ENCODE measurements at places on chromosomes 5 and 9. TPM values are rescaled to one million over a fixed set of nuclear protein-coding genes. Genes with fewer than 3 reads are reported as not detected.

SLC36A3 gene
- not detected for total RNA-seq

GRCh38 chr5:181255836-181256578 is 4.9 kb downstream of the TRIM52 start:
- DNase-seq, result no peak

ANKRD20A1 gene
- 0.58 TPM for total RNA-seq

GRCh38 chr5:76821136-76821535 is 2.3 kb downstream of the F2RL1 start:
- no peak for DNase-seq

DNA sequence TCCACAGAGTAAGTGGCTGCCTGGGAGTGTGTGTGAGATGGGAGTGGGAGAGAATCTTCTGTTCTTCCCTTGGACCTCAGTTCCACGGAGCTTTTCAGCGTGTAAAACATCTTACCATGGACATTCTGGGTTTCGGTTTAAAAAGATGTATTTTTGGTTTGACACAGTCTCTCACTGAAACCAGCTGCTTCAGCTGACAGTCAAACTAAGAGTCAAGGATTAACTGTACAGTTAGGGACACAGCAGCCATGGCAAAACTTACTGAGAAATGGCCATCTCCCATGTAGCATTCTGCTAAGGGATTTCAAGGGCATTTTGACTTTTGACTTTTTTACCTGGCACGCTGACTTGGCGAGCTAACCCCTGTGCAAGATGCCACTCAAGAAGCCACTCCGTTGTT is 93.8 kb upstream of the IL12B start:
- no peak for DNase-seq

CAMSAP1 gene
- total RNA-seq, result 37.7 TPM

DNA sequence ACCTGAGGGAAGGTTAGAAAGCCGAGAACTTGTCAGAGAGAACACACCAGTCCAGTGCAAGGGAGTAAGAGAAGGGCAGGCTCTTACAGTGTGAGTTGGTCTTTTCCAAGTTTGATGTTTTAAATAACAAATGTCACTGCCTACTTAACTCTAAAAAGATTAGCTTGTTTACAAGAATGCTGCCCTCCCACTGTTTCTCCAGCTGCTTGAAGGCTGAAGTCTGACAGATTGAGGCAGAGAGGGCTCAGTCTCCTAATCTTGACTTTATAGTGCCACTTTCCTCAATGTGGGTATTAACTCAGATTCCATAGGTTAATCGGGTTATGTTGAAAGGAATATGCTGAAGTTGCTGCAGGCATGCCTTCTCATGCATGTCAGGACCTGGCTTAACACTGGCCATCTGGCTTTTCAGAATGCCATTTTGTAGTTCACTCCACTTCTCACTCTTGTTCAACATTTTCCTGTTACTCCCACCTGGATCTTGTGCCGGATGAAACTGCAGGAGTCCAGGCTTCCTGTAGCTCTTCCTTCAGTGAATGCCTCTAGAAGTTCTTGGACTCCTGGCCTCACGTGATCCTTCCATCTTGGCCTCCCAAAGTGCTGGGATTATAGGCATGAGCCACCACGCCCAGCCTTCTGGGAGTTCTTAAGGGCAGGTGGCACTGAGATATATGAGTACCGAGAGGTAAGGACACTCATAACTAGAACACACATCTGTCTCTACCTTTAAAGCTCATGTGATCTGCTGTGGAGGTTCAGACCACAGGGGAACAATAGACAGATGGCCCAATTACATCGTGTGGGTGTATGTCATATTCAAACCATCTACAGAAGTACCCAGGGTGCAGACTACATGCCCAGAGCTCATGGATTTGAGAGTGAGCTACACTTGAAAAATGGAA is 249.7 kb downstream of the ARHGAP26 start:
- DNase-seq, result no peak

PHF2 gene
- 22.9 TPM for total RNA-seq

- no peak for DNase-seq
Measured at GRCh38 chr9:23784962-23785361, 41.1 kb downstream of the ELAVL2 start.

SV2C gene
- total RNA-seq, result not detected

SLC6A7 gene
- not detected for total RNA-seq

PHF24 gene
- total RNA-seq, result 0.06 TPM

GRCh38 chr5:125054146-125054545 is 307.7 kb upstream of the ZNF608 start:
- DNase-seq, result no peak

TRPM6 gene
- total RNA-seq, result 0.19 TPM

DNA sequence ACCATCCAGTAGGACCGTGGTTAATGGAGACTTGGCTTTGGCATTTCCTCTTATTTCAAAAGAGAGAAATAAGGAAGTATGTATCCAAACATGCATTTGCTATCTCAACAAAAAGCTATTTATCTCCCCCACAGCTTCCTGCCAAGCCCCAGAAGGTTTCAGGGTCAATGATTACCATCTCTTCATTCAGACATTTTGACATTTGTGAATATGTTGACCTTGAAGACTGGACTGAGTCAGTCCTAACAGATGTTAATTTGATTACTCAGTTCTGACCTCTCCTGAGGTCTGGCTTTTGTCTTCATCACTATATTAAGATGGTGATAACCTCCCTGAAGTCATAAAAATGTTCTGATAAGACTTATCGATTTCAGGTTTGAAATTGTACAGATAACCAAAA is 479.4 kb downstream of the AGTPBP1 start:
- DNase-seq, result no peak

GRCh38 chr5:57683036-57683630 is 200.5 kb upstream of the ACTBL2 start:
- DNase-seq, result no peak

- DNase-seq, result no peak
Measured at GRCh38 chr9:84811072-84811750, 141.7 kb downstream of the NTRK2 start.

HSD17B3 gene
- total RNA-seq, result not detected

DNA sequence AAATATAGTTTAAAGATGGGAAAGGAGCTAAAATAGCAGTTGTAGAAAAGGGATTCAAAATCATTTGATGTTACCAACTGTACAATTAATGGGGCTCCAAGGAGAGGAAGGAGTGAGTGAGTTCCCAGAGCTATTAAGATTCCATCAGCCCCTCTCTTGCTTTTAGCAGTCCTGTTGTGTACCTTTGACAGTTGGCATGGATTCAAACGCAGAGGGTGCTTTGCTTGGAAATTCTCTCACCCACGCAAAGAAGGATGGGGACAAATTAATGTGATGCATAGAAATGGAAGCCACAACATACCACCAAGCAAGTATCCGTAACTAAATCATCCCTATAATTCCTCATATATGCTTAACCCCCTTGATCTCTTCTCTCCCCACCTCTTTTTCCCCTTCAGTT is 461.3 kb downstream of the EBF1 start:
- DNase-seq, result no peak

LHX6 gene
- total RNA-seq, result 32.0 TPM

DNA sequence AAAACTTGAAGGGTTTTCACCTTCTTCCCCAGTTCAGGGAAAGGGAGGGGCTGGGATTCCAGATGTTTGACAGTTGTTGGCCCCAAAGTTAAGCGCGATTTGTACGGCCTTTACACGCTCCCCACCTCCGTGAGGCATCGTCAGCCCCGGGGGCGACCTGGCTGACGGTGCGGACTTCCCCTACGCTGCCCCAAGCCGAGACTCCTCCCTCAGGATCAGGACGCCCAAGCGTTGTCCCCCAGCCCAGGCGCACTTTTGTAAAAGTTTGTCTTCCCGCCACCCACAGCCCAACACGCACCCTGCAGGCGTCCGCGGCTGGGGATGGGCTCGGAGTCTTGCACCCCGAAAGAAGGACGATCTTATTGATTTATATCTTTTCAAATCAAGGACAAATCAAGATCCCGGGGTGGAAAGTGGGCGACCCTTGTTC is 713 bp downstream of the MOB3B start:
- no peak for DNase-seq
